ENCODE measurements at places on chromosomes 6 and 20.

- H3K36me3 ChIP-seq: no peaks in the 10 kb centered on the region
- no peaks in the 10 kb centered on the region for H3K27me3 ChIP-seq
- DNase-seq: no peak
- H3K27ac ChIP-seq: no peak overlapping the region
- H3K4me3 ChIP-seq: no peak overlapping the region
These were observed 516.7 kb downstream of the CDKAL1 start for GRCh38 chr6:21050935-21051334.

DNA sequence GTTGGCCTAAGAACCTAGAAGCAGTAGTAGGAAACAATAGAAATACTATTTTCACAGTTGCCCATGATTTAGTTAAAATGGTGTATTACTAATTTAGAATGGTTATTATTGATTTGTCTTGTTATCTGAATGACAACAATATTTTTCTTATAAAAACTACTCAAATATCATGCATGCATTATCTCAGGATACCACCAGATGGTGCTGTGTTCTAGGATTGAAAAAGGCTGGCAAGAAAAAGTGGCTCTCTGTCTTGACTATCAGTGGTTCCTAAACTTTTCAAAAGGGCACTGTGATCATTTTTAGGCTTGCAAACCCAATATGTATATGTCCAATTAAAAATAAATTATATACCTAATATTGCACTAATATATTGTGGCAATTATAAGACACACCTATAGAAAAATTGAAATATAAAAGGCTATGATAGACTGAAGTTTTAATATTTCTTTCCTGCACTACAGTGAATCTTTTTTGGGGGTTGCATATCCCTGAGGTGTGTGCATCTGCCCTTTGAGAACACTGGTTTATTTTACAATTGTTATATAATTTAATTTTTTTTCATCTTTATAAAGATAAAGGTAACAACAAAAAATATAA, 131.7 kb upstream of the MLIP start:
- H3K36me3 ChIP-seq: no peaks in the 10 kb centered on the region
- H3K4me3 ChIP-seq: no peak overlapping the region
- DNase-seq: no peak
- no peaks in the 10 kb centered on the region for H3K4me1 ChIP-seq
- no peaks in the 10 kb centered on the region for H3K27me3 ChIP-seq

DNA sequence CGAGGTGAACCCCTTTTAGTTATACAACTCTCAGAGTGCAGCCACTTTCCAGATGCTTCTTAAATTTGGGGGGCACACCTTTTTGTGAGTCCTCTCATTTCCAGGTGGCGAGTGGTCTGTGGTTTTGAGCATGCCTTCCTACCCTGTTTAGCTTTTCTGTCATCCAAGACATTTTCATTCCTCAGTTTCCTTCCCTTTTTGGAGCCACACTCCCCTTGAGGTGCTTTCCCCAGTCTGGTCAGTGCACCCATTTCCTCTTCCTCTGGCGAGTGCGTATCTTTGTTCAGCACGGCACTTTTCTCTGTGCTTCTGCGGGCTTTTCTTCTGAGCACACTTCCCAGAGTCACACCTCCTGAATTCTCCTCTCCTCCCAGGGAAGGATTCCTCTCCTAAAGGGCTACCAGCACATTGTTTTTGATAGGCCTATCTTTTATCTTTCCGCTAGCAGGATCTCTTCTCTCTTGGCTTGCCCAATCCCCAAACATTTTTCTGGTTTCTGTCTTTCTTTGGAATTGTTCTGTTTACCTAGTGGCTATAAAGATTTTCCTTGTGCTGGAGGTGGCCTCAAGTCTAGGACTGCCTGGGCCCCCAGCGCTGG, 1.4 kb downstream of the PHF20 start:
- H3K27ac ChIP-seq: peak overlapping the region; percentile 98
- no peaks in the 10 kb centered on the region for H3K36me3 ChIP-seq
- H3K27me3 ChIP-seq: no peaks in the 10 kb centered on the region
- H3K4me1 ChIP-seq: peaks cover 81% of the 10 kb centered on the region
- peak; percentile 31 for DNase-seq

DNA sequence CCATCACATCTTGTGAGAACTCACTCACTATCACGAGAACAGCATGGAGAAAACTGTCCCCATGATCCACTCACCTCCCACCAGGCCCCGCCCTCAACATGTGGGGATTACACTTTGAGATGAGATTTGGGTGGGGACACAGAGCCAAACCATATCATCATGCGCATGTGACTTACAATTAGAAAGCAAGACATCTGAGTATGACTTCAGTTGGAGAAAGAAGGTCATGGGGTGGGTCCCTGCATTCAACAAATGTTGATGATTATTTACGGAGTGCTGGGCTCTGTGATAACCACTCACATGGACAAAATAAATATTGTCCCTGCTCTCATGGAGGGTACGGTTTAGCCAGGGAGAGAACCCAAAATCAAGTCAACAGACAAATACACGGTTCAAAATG, 37.9 kb downstream of the VSTM2L start:
- H3K27me3 ChIP-seq: no peaks in the 10 kb centered on the region
- H3K4me1 ChIP-seq: no peaks in the 10 kb centered on the region
- no peak overlapping the region for H3K27ac ChIP-seq
- no peak for DNase-seq
- H3K4me3 ChIP-seq: no peak overlapping the region
- no peaks in the 10 kb centered on the region for H3K36me3 ChIP-seq

DNA sequence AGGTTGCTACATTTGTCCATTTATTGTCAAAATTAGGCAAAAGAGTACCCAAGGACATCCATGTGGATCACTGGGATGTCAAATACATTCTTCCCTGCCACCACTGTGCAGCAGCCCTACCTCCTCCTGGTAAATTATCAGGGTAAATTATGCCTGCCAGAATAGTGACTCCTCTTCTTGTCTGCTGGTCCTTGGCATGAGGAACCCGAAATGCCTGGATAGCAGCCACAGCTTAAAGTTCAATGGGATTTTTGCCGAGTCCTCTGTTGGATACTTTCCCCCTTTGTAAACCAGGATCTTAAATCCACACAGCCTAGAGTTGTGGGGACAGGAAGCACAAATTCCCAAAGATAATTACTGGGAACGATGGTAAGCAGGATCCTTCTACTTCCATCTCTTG, 173.3 kb downstream of the RFX6 start:
- no peaks in the 10 kb centered on the region for H3K27me3 ChIP-seq
- no peak overlapping the region for H3K27ac ChIP-seq
- DNase-seq: no peak
- no peak overlapping the region for H3K4me3 ChIP-seq

GRCh38 chr6:151437401-151437800, 14.5 kb downstream of the RMND1 start:
- H3K27ac ChIP-seq: no peak overlapping the region
- H3K4me1 ChIP-seq: peaks cover 6% of the 10 kb centered on the region
- H3K4me3 ChIP-seq: no peak overlapping the region

GRCh38 chr20:42576167-42576566, 613.5 kb downstream of the PTPRT start:
- no peak overlapping the region for H3K4me3 ChIP-seq
- peaks cover 3% of the 10 kb centered on the region for H3K27me3 ChIP-seq
- no peak overlapping the region for H3K27ac ChIP-seq
- no peak for DNase-seq
- H3K36me3 ChIP-seq: no peaks in the 10 kb centered on the region

DNA sequence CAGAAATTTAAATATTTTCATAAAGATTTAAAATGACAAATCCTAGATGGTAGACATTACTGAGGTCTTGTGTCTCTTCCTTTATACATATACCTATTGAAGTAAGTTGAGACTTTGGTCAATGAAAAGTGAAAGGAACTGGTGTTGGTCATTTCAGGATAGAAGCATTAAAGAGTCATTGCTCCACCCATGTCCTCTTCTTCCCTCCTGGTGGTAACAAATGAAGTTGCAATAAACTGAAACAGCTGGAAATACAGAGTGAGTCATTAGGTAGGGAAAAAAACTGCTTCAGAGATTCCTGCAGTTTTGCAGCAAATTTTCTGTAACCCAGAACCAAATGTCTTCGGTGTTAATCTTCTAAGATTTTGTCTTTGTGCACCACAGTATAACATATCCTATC, 448.0 kb downstream of the EYS start:
- no peak overlapping the region for H3K27ac ChIP-seq
- no peaks in the 10 kb centered on the region for H3K36me3 ChIP-seq
- no peaks in the 10 kb centered on the region for H3K4me1 ChIP-seq
- DNase-seq: no peak

- no peak for DNase-seq
- H3K36me3 ChIP-seq: no peaks in the 10 kb centered on the region
- H3K4me3 ChIP-seq: no peak overlapping the region
- no peak overlapping the region for H3K27ac ChIP-seq
- no peaks in the 10 kb centered on the region for H3K27me3 ChIP-seq
- H3K4me1 ChIP-seq: peaks cover 11% of the 10 kb centered on the region
These were observed 44.9 kb upstream of the CEP85L start for GRCh38 chr6:118696271-118696670.

GRCh38 chr6:70315079-70315751, 12.3 kb upstream of the COL9A1 start:
- no peak for DNase-seq
- no peak overlapping the region for H3K4me3 ChIP-seq
- H3K4me1 ChIP-seq: no peaks in the 10 kb centered on the region
- no peaks in the 10 kb centered on the region for H3K36me3 ChIP-seq
- no peaks in the 10 kb centered on the region for H3K27me3 ChIP-seq
- H3K27ac ChIP-seq: no peak overlapping the region

DNA sequence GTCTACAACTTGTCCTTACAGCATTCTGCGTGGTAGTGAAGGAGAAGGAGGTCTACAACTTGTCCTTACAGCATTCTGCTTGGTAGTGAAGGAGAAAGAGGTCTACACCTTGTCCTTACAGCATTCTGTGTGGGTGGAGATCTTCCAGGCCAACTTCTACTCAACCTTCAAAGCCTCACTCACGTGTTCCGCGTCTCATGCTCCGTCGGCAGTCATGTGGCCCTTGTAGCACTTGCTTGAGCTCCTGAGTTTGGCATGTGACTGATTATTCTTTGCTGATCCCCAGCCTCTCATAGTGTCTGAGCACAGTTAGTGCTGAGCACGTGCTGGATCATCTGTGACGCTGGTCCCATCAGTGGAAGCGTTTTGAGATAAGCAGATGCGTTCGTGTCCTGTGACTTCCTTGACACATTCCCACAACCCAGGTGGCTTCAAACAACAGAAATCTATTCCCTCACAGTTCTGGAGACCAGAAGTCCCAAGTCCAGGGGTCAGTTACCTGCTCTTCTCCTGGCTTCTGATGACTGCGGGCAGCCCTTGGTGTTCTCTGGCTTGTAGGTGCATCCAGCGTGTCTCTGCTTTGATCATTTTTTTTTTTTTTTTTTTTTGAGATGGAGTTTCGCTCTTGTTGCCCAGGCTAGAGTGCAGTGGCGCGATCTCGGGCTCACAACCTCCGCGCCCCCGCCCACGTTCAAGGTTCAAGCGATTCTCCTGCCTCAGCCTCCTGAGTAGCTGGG, 2.6 kb downstream of the SS18L1 start:
- no peak overlapping the region for H3K27ac ChIP-seq
- H3K27me3 ChIP-seq: no peaks in the 10 kb centered on the region
- H3K4me3 ChIP-seq: no peak overlapping the region
- H3K4me1 ChIP-seq: peaks cover 14% of the 10 kb centered on the region
- H3K36me3 ChIP-seq: no peaks in the 10 kb centered on the region

GRCh38 chr6:4446982-4447381, 311.6 kb upstream of the ECI2 start:
- no peak overlapping the region for H3K4me3 ChIP-seq
- no peaks in the 10 kb centered on the region for H3K4me1 ChIP-seq
- no peaks in the 10 kb centered on the region for H3K27me3 ChIP-seq
- H3K27ac ChIP-seq: no peak overlapping the region
- no peaks in the 10 kb centered on the region for H3K36me3 ChIP-seq

GRCh38 chr20:15446373-15446772, 1109.0 kb upstream of the FLRT3 start:
- no peak for DNase-seq
- no peaks in the 10 kb centered on the region for H3K36me3 ChIP-seq
- H3K27ac ChIP-seq: no peak overlapping the region
- no peak overlapping the region for H3K4me3 ChIP-seq
- H3K27me3 ChIP-seq: no peaks in the 10 kb centered on the region

- no peaks in the 10 kb centered on the region for H3K36me3 ChIP-seq
- no peak overlapping the region for H3K4me3 ChIP-seq
- H3K27me3 ChIP-seq: no peaks in the 10 kb centered on the region
- no peak overlapping the region for H3K27ac ChIP-seq
These were observed 56.1 kb downstream of the DCBLD1 start for GRCh38 chr6:117538615-117539014.

GRCh38 chr6:10112871-10113549, 301.9 kb downstream of the TFAP2A start:
- H3K27me3 ChIP-seq: peaks cover 10% of the 10 kb centered on the region
- no peaks in the 10 kb centered on the region for H3K36me3 ChIP-seq
- no peaks in the 10 kb centered on the region for H3K4me1 ChIP-seq
- no peak overlapping the region for H3K4me3 ChIP-seq
- no peak for DNase-seq
- H3K27ac ChIP-seq: no peak overlapping the region

DNA sequence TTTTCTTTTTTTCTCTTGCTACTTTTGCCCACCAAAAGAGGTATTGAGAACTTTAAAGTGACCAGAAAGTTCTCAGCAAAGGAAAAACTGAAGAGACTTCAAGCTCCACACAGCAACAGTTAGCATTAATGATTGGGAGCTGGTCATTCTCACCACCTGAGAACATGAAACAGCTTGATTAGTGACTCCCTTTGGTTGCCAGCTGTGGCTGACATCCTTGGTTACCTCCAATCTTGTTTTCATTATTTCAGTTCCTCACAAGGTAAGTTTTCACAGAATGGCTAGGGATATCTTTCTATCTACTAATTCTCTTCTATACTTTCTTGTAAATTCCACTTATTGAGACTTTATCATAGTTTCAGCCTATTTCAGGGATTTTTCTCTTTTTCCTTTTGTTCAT, 427.9 kb downstream of the QKI start:
- no peaks in the 10 kb centered on the region for H3K36me3 ChIP-seq
- H3K4me1 ChIP-seq: no peaks in the 10 kb centered on the region
- peaks cover 6% of the 10 kb centered on the region for H3K27me3 ChIP-seq
- DNase-seq: no peak
- no peak overlapping the region for H3K27ac ChIP-seq

- DNase-seq: no peak
- H3K27me3 ChIP-seq: no peaks in the 10 kb centered on the region
- no peak overlapping the region for H3K4me3 ChIP-seq
- no peak overlapping the region for H3K27ac ChIP-seq
- H3K36me3 ChIP-seq: no peaks in the 10 kb centered on the region
These were observed 209.6 kb upstream of the SSTR4 start for GRCh38 chr20:22825546-22825945.

DNA sequence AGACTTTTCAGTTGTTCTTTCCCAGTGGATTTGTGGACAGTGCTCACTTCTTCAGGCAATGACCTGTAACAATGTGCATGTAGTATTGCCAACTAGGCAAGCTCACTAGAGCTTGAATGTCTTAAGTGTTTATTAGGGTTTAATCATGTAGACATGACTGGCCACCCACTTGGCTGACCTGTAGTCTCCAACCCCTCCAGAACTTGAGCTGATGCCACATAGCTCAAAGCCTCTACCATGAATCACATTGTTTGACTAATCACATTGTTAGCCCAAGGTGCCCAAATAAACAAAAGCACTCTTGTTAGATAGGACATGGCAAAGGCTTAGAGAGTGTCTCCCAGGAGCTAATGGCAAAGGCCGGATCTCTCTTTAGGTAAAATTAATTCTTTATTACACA, 272.7 kb downstream of the GRIK2 start:
- no peaks in the 10 kb centered on the region for H3K4me1 ChIP-seq
- no peak overlapping the region for H3K4me3 ChIP-seq
- no peak overlapping the region for H3K27ac ChIP-seq

All from T-cell (primary cell).